ENCODE measurements at places on chromosomes 12 and 14.

DNA sequence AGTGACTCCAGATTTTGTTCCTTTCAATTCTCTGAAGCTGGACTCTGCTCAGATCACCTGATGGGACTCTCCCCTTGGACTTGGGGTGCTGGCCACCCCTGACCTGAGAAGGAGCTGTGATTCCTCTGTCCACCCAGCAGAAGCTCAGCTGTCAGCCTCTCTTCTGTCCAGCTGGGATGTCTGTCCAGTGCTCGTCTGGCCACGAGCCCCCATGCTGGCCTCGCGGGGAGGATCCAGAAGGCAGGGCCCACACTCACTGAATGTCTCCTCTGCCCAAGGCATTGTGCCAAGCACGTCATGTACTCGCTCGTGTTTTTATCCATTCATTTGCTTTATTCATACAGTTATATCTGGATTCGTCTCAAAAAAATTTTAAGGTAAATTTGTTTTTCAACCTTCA, 14.2 kb upstream of the SLC24A4 start:
- DNase-seq: no peak

GRCh38 chr12:113474635-113475436, 3.2 kb upstream of the LHX5 start:
- DNase-seq: no peak

DNA sequence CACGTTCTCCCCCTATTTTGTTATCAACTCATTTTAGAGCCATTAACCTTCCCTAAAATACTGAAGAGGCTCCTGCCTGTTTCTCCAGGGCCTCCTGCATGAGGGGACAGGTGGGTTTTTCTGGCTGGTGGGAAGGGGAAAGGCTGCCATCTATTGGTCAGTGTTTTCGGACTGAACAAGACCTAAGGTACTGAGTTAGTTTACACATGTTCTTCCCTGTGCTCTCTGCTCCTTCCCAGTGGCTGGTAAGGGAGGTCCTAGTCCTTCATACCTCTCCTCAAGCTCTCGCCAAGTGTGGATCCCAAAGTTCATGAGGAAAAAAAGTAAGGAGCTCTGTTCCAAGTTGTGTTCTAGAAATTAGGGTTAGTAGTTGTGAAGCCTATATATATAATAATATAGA, 357.5 kb downstream of the FSCB start:
- DNase-seq: peak; percentile 78

DNA sequence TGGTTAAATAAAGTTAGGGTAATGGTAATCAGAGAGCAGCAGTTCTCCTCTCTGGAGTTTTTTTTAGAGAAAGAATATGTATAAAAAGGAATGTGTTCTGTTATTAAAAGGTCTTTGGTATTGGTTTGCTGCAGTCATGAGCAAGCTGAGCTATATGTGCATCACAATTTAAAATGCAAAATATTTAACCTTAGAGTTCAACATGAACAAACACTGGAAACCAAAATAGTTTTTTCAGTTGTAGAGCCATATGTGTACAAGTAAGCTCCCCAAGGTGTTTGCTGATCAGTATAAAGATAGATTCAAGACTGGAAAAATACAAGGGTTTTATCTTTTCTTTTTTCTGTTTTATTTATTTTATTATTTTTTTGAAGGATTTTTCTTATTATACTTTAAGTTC, 245.0 kb downstream of the NUBPL start:
- no peak for DNase-seq

- peak; percentile 67 for DNase-seq
Measured at GRCh38 chr12:4908684-4909409, 858 bp upstream of the KCNA1 start.

GRCh38 chr12:114416028-114416427, 10.1 kb upstream of the TBX5 start:
- no peak for DNase-seq

GRCh38 chr12:31950088-31950487, 9.1 kb upstream of the RESF1 start:
- DNase-seq: no peak

DNA sequence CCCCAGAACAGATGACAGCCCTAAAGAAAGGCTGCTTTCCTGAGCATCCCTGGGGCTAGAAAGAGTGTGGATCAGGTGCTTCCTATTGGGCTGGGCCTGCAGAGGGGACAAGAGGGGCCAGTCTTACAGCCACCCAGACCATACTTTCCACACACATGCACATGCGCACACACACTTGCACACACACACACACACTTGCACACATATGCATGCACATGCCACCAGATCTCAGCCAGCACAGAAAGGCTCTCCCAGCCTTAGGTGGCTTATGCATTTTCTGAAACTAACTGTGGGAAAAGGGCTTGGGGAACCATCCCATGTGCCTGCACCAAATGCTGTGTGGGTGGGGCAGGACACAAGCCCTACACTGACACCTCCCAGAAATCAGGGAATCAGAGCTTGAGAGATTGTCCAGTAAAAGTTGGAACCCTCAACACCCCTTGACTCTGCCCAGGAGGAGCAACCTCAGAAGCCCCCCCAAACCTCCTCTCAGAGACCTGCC, 2.5 kb upstream of the DIO3 start:
- DNase-seq: no peak

DNA sequence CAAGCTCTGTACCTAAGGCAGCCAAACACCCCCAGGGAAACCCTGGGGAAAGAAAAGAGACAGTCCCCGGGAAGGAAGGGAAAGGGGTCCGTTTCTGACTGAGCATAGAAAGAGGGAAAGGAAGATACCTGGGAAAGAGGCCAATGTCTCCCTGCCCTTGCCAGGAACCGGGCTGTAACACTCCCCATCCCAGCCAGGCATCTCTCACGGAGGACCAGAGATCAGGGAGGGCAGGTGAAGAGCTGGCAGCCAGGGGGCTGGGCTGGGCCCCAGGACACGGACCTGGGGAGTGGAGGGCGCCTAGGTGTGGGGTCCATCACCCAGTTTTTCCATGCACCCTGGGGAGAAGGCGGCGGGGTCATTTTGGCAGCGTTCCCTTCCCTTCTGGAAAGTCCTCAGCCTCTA, 18.9 kb upstream of the PLEKHH1 start:
- DNase-seq: peak; percentile 20

- DNase-seq: no peak
Measured at GRCh38 chr12:47841910-47842309, 22.2 kb upstream of the HDAC7 start.

GRCh38 chr14:70008284-70009262, 129.4 kb downstream of the SMOC1 start:
- no peak for DNase-seq

DNA sequence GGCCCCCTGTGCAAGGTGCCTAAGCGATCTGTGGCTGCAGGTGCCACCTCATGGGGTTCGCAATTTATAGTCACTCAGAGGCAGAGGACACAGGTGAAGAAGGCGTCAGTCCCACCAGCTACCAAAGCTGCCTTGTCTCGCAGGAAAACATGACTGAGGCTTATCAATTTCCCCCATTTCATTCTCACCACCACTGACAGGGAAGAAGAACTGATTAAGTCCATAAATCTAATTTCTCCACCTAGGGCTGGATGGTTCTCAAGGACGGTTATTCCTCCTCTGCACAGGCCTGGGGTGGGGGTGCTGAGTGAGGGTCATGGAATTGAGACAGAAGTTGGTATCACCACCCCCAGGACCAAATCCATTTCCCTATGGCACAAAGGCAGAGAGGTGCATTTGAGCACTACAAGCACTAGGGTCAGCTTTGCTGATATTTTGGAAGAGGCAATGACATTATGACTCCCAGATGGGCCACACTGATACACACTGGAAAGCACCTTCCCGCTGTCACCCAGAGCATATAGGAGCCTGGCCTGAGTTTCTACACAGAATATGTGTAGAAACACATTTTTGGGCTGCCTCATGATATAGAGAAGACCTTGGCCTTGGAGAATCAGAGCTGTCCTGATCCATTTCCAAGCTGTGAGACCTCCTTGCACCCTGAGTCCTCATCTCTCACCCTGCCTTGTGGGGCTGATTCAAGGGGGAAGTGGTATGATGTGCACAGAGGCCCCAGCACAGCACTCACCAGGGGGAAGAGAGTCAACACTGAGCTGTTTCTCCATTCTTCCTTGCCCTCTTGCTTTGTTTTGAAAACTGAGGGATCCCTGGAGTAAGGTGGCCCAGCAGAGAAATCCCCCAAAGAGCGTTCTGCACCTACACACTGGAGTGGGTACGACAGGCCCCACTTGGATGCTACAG, 59.4 kb downstream of the PITPNM2 start:
- DNase-seq: no peak

DNA sequence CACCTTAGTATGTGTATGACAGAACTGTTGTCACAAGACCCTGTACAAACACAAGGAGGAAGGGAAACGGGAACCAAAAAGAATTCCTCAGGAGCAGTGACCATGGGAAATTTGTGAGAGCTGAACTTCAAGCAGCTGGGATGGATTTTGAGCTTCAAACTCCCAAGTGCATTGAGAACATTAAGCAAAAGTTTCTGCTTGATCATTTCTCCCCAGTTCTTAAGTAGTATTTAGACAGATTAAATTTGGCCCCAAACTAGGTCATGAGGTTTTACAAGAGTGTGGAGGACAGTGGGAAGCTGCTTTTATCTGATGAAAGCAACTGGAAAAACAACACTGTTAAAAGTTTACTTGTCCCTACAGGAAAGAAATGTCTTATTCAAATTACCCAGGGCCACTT, 206.0 kb upstream of the DCN start:
- no peak for DNase-seq
